Stimulated activated CD4-positive, alpha-beta T cell treated with anti-CD3 and anti-CD28 coated beads, Interleukin-12 subunit alpha, Interleukin-12 subunit beta, amount 100 ng/mL, for 24 hours (primary cell): ENCODE measurements at places on chromosomes 4 and X.

- no peak for DNase-seq
Measured at GRCh38 chrX:14801136-14801535, 71.7 kb downstream of the FANCB start.

DNA sequence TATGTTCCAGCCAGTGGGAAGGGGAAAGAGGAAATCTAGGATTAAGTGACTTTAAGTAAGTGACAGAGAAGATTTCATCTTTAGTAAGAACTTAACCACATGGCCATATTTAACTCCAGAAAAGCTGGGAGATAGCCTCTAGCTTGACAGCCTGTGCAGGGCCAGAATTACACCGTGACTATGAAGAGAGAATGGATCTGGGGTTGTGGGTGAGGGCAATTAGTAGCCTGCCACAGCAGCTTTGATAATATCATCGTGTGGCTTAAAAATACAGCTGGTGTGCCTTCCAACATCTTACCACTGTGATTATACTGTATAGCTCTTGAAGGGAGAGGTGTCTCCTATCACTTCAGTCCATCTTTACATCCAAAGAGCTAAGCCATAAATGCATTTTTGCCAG is 57.6 kb upstream of the TBC1D9 start:
- DNase-seq, result no peak

DNA sequence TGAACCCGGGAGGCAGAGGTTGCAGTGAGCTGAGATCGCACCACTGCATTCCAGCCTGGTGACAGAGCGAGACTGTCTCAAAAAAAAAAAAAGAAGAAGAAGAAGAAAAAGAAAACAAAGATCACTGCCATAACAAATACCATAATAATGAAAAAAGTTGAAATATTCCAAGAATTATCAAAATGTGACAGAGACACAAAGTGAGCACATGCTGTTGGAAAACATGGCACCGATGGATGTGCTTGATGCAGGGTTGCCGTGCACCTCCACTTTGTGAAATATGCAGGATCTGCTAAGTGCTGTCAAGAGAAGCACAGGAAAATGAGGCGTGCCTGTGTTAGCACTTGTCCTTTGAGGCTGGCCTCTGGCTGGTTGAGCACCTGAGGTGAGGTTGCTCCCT is 133.3 kb downstream of the STK32B start:
- DNase-seq, result no peak

DNA sequence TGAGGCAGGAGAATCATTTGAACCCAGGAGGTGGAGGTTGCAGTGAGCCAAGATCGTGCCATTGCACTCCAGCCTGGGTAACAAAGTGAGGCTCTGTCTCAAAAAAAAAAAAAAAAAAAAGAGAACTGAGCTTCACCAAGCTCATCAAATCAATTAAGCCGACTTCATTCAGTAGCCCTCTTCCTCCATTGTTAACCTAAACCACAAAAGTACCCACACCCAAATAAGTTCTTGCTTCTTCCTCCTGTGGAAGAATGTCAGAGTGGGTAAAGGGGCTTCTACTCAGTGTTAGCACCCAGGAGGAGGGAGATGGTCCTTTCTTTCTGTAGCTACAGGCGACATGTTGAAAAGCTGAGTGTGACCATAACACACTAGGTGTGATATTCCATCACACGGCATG is 58.6 kb upstream of the CHRNA9 start:
- no peak for DNase-seq

DNA sequence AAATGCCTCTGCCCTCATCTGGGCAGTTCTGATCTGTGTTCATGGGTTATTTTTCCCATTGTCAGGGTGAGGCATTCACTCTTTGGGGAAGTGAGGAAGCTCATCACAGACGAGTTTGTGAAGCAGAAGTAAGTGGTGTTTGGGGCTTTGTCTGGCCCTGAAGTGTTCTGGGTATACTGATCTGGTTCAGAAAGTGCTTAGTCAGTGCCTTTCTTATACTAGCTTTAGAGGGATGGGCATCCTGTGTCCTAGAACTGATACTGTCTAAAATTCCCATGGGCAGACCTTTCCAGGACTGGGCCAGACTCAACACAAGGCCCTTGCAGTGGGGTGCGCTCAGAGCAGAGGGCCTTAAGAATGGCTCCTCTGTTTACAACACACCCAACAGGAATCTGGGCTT is 6.4 kb downstream of the TRO start:
- DNase-seq, result no peak

DNA sequence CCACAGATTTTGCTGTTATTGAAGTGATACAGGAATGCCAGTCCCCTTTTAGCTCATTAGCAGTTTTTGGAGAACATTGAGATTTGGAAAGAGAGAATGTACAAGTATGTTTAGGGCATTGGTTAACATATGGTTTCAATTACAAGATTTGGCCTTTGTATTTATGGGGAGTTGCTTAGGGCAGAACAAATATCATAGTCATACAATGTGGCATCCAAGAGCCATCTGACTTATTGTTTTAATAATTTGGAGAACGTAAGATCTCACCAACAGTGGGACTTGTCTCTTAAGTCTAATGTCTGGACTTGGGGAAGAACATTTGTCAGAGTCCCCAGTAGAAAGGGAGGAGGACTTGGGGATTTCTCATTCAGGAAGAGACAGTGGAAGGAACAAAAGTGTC is 166.1 kb downstream of the STK32B start:
- DNase-seq, result no peak

- DNase-seq, result no peak
Measured at GRCh38 chr4:109730619-109731545, 1.0 kb upstream of the PLA2G12A start.

GRCh38 chrX:10011991-10012390 is 44.8 kb downstream of the CLDN34 start:
- DNase-seq, result no peak

DNA sequence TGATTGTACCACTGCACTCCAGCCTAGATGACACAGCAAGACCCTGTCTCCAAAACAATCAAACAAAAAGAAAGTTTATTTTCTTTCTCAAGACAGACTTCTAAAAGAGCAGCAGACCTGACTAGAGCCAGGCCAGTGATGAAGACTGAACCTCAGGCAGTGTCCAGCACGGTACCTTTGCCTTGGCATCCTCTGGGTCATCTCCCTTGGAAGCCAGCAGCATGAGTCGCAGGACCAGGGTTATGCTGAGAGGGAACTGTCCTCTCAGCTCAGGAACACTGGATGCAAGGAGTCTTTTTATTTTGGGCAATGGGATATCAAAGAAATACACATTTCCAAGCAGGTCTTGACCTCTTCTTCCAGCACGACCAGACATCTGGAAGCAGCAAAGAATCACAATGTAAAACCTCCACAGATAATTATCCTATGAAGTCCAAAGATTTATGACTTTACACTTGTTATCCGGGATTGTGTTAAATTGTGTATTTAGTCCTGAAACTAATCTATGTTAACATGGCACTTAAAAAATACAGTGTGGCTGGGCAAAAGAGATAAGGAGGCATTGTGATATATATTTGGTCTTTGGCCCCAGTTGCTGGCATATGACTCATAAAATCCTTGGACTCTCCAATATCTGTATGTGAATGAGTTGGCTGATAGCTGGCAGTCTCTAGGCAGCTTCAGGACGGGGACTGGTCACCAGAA is 66.0 kb upstream of the DDX60 start:
- DNase-seq, result no peak

- no peak for DNase-seq
Measured at GRCh38 chr4:26885912-26886274, 25.3 kb downstream of the STIM2 start.

GRCh38 chr4:112765317-112765974 is 128.5 kb downstream of the LARP7 start:
- no peak for DNase-seq

GRCh38 chr4:63049726-63050125 is 1359.5 kb downstream of the TECRL start:
- DNase-seq, result no peak
